ENCODE measurements at places on chromosomes 13 and 19.

- DNase-seq = no peak
These were observed 23.2 kb downstream of the CABP5 start for GRCh38 chr19:48020686-48021085.

- DNase-seq = peak; percentile 92
These were observed at the start of gene TMEM147 for GRCh38 chr19:35545001-35545854. Gene TMEM147, plus strand, starts transcription at chr19:35545626. Its CDS starts 114 bp downstream, at chr19:35545740.

GRCh38 chr19:7549429-7550148 lies 14.1 kb downstream of the PNPLA6 start:
- no peak for DNase-seq

DNA sequence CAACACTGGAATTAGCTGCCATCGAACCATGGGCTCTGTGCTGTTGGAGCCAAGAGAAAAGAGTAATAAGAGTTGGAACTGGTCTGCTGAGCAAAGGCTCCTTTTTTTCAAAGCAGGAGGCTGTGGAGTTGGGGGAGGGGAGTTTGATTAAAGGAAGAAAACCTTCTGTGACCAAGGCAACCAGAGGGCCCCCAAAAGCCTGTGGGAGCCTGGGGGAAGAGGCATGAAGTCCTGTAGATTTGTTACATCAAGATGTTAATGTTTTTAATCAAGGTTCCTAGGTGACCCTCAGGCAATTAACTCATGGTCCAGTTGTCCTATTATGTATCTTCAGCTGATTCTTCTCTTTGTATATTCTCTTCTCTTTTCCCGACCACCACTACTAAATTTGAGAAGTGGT lies 403.9 kb downstream of the NDFIP2 start:
- no peak for DNase-seq

DNA sequence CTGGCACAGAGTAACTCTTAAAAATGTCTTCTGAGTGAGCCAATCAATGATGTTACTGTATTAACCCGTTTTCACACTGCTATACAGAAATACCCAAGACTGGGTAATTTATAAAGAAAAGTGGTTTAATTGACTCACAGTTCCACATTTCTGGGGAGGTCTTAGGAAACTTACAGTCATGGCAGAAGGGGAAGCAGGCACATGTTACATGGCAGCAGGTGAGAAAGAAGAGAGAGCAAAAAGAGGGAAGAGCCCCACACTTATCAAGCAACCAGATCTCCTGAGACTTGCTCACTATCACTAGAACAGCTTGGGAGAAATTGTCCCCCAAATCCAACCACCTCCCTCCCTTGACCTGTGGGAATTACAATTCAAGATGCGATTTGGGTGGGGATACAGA lies 97.6 kb upstream of the MIR17HG start:
- no peak for DNase-seq

DNA sequence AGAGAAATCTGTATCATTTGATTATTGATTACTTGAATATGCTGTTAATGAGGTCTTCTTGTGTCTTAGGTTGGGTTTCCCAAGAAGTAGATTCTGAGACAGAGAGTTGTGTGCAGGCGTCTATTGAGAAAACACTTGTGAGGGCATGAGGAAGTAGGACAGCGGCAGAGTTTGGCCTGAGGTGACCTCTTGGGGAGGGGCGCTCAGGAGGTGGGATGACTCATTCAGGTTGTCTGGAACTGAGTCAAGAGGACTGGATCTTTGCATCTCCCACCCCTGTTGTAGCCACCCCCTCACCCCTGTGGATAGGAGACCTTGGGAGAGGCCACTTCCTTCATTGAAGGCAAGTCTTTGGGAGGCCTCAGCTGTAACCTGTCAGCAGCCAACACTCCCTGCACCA lies 35.2 kb upstream of the WDFY2 start:
- DNase-seq = no peak

GRCh38 chr13:107545946-107546502 lies 669.3 kb downstream of the LIG4 start:
- DNase-seq = no peak

DNA sequence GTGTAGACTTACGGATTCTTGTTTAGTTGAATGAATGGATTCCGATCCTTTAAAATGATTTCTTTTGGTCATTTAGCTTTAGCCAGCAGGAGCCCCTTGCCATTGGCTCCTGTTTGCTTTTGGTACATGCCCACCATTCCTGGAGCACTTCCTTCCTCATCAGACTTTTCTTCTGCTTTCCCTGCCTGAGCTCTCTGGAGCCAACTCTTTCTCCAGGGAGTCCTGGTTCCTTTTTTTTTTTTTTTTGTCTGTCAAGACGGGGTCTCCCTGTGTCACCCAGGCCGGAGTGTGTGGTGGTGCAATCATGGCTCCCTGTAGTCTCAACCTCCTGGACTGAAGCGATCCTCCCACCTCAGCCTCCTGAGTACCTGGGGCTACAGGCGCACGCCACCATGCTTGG lies 37.8 kb downstream of the SMARCA4 start:
- no peak for DNase-seq

DNA sequence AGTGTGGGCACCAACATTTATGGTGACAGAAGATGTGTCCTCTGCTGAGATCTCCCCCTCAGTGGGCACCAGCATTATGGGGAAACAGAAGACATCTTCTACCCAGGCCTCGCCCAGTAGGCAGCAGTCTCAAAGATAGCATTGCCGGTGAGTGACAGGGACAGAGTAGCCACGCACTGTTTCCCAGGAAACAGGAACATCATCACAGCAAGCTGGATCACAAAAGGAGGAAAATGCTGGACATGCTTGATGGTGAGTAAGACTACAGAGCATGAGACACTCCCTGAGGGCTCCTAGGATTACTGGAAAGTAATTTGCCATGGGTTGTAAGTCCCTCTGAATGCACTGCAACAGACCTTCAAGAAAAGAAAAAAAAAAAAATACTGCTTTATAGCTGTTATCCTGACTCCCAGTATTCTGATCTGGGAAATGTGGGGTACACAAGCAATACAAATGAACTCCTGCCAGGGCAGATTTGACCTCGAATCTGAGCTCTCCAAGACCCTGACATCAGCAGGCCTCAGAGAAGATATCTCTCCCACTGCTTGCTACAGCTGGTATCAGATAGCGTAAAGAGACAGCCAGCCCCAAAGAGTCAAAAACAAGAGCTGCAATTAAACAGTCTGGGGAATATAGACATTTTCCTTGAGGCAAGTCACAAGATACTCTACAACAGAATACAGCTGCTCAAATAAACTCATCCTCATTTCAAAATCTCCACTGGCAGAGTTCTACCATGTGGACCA lies 180.4 kb downstream of the RBM26 start:
- DNase-seq = peak; percentile 8

- no peak for DNase-seq
These were observed 31.9 kb downstream of the NFIC start for GRCh38 chr19:3398114-3398899.

- DNase-seq = no peak
These were observed 10.2 kb downstream of the PPP1R37 start for GRCh38 chr19:45103156-45103507.

- peak; percentile 66 for DNase-seq
These were observed 3.8 kb downstream of the BCAT2 start for GRCh38 chr19:48806818-48807589.

DNA sequence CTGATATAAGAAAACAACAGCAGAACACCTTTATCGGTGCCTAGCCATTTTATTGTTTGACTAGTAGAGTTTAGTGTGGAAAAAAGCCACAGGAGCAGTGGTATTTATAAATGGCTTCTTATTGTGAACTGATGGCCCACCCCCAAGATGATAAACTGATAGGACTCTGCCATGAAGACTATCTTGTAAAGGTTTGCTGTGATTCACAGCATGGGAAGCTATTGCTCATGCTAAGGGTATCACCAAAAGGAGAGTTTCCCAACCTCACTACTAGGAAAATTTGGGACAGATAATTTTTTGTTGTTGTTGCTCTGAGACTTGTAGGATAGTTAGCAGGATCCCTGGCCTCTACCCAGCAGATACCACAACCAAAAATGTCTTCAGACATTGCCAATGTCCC lies 12.0 kb upstream of the SLC7A1 start:
- no peak for DNase-seq

DNA sequence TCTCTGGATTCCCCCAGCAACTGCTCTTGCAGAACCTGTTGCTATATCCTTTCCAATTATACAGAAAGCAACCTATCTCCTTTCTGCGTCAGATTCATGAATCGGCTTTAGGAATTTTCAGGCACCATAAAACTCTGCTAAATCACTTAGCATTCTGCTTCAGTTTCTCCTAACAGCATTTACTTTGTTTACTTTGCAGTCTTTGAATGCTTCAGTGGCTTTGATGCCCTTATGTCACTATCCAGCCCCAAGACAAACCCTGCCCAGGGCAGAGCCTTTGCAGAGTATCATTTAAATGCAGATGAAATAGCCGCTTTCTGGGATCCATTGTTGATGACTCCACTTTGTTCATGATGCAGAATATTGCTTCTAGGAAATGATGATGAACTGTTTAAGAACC lies 43.1 kb downstream of the SLITRK1 start:
- DNase-seq = no peak

- DNase-seq = no peak
These were observed 39.1 kb downstream of the ACTN4 start for GRCh38 chr19:38686530-38686888.

DNA sequence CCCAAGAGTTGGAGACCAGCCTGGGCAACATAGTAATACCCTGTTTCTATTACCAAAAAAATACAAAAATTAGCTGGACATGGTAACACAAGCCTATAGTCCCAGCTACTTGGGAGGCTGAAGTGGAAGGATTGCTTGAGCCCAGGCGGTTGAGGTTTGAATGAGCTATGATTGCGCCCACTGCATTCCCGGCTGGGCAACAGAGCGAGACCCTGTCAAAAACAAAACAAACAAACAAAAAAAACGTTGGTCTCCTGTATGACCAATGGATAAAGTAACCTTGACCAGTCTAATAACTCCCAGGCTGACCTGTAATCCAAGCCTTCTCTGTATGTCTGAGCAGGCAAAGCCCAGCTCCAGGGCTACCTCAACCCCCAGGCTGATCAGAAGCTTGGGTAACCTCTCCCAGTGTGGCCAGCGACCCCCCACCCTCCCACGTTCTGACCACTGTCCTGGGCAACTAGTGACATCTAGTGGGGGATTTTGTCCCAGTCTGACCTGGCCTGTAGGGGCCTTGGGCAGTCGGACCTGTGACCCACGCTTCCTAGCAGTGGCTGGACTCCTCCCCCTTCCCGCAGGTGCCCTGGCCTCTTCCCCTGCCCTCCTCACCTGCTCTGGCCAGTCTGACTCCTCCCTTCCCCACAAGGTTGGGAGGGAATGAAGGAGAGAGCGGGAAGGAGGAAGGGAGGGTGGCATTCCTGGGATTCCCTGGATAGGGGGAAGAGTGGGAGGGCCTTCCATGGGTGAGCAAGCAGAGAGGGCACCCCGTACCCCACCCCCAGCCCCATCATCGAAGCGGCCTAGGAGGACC lies 1.0 kb upstream of the BCAM start:
- peak; percentile 29 for DNase-seq

DNA sequence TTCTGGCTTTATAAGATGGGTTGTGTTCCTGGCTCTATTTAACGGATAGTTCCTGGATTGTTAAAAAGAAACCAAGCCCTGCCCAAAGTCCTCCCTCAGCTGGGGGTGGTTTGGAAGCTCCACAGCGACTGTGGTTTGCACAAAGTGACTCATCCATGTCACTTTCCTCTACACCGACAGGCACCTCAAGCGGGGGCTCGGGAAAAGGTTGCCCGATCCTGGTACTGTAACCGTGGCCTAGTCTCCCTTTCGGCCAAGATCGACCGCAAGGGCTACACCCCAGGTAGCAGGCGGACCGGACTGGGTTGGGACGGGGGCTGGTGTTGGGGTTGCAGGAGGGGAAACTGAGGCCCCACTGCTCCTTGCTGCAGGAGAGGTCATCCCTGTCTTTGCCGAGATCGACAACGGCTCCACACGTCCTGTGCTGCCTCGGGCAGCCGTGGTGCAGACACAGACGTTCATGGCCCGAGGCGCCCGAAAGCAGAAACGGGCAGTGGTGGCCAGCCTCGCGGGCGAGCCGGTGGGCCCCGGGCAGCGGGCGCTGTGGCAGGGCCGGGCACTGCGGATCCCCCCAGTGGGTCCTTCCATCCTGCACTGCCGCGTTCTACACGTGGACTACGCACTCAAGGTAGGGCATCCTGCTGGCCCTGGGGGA lies 1.6 kb downstream of the ARRDC2 start:
- DNase-seq = no peak

DNA sequence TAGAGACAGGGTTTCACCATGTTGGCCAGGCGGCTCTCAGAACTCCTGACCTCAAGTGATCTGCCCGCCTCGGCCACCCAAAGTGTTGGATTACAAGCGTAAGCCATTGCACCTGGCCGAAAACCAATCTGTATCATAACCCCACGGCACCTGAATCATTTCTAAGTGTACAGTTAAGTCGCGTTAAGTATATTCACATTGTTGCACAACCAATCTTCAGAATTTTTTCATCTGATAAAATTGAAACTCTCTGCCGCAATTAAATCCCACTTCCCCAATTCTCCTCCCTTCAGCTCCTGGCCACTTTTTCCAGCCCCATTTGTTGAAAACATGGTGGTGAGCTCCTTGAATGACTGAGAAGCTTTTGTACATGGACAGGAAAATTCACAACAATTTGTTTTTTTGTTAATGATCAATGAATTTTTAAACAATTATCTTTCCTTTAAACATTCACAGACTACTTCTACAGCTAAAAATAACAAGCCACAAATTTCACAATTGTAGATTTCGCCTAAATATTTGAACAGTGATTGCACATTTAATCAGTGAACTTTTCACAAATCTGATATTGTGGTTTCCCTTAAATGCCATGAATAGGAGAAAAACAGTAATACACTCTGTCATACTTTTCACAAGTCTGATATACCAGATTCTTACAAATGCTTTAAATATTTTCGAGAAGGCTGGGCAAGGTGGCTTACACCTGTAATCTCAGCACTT lies 13.8 kb downstream of the FGF21 start:
- no peak for DNase-seq

Measured in RKO (cell line).